Activated CD4-positive, alpha-beta T cell treated with anti-CD3 and anti-CD28 coated beads, Interleukin-2, amount 10 ng/mL, durations not matched to agents 24 days and 14 days (primary cell): ENCODE measurements at places on chromosomes 2 and 18.

GRCh38 chr2:16525265-16525887 lies 140.3 kb downstream of the CYRIA start:
- DNase-seq = peak; percentile 73

DNA sequence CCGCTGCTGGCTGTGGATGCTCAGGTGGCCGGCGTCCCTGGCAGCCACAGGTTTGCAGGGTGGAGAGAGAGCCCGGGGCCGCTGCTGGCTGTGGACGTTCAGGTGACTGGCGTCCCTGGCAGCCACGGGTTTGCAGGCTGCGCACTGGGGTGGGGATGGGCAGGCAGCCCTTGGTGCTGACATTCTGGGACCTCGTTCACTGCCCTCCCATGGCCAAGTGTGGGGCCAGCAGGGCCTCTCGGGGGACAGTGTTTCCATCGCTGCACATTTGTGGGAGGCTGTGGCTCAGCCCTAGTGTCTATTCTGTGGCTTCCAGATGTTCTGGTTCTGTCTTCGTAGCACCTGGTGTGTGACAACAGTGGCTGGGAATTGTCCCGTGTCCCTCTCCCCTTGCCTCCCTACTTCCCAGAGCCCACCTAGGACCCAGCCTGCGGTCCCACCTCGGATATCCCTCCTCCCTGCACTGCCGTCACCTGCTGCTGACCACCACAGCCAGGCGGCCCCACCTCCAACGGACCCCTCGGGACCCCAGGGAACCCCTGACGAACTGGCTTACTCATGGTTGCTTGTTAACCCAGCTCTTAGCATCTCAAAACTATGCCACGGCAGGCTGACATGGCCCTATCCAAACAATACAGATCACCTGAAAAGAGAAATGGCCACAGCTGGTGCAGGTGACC lies 915 bp downstream of the CROCC2 start:
- no peak for DNase-seq

- no peak for DNase-seq
These were observed 8.6 kb downstream of the SH3RF3 start for GRCh38 chr2:109137616-109138015.

DNA sequence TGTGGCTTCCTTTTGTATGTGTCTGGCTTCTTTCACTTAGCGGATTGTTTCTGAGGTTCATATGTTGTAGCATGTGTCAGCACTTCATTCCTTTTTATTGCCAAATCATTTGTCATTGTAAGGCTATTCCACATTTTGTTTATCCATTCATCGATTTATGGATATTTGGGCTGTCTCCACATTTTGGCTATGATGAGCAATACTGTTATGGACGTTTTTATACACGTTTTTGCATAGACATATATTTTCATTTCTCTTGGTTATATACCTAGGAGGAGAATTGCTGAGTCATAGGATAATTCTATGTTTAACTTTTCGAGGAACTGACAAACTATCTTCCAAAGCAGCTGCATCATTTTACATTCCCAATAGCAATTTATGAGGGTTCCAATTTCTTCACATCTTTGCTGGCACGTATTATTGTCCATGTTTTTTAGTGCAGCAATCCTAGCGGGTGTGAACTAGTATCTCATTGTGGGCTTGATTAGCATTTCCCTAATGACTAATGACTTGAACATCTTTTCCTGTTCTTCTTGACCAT lies 48.1 kb upstream of the TBC1D8 start:
- no peak for DNase-seq

- DNase-seq = peak; percentile 97
These were observed 111.7 kb downstream of the ANKRD44 start for GRCh38 chr2:197198890-197199289.

GRCh38 chr18:45764000-45764686 lies 40.2 kb downstream of the SLC14A1 start:
- no peak for DNase-seq

DNA sequence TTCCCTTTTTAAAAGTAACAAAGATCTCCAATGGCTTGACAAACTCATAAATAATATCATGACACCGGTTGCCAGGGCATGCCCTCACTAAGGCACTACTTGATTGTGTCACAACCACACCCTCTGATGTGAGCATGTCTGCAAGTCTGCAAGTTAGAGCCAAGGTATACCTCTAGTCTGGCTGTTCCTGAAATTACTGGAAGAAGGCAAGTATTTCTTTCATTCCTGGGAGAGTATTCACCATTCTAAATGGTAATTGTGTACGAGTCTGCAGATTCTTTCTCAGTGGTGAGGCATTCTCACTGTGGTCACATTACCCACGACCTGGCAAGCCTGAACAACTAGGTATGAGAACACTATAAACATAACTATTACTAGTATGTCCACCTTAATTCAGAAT lies 25.7 kb upstream of the RNU4ATAC start:
- DNase-seq = no peak

GRCh38 chr2:173550143-173550542 lies 195.5 kb downstream of the CDCA7 start:
- DNase-seq = no peak

GRCh38 chr2:163419000-163419830 lies 316.6 kb downstream of the FIGN start:
- DNase-seq = no peak

GRCh38 chr2:236861944-236862343 lies 223.7 kb upstream of the COPS8 start:
- DNase-seq = no peak

GRCh38 chr2:19772981-19773380 lies 128.8 kb downstream of the TTC32 start:
- DNase-seq = no peak

DNA sequence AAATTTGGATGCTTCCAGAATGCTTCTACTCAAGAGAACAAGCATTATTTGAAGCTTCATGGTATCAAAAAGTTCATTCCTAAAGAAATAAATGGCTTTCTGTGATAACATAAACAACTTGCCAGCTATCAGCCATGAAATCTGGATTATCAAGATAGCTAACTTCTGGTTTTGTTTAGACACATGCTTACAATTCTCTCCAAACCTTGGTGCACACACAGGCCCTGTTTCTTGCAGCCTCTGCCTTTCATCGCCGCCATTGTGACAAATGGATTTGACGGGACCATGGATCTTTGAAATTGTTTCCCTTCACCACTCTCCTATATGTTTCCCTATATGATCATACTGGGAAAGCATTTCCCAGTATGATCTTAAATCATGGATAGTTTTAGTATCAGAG lies 47.9 kb upstream of the CABLES1 start:
- no peak for DNase-seq

- DNase-seq = no peak
These were observed 326.5 kb downstream of the SATB2 start for GRCh38 chr2:199131136-199131655.
